ENCODE measurements at places on chromosomes 12 and 14. TPM values are rescaled to one million over a fixed set of nuclear protein-coding genes. Genes with fewer than 3 reads are reported as not detected.

Gene NPAS3
- 44.6 TPM for total RNA-seq

Gene FOXG1
- 75.5 TPM for total RNA-seq

Gene ARHGAP9
- 0.94 TPM for total RNA-seq

Gene DTD2
- total RNA-seq = 77.5 TPM

- no peak for DNase-seq
Measured at GRCh38 chr14:66165337-66165736, 320.8 kb upstream of the CCDC196 start.

- DNase-seq = no peak
Measured at GRCh38 chr12:45302621-45303369, 86.9 kb downstream of the ANO6 start.

GRCh38 chr14:25868521-25869314, 729.1 kb downstream of the NOVA1 start:
- no peak for DNase-seq

All from occipital lobe (tissue), 3 donors.